ENCODE measurements at places on chromosomes 11 and 22.

DNA sequence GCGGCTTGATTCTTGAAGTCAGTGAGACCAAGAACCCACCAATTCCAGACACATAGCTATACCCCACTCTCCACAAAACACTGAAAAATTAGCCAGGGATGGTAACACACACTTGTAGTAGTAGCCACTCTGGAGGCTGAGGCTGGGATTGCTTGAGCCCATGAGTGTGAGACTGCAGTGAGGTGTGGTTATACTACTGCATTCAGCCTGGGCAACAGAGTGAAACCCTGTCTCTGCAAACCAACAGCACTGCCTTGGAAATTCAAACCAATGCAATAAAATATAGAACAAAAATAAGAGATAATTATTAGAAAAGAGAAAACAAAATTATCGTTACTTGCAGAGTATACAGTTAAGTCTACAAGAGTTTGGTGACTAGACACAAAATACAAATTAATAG is 20.2 kb upstream of the PRDM10 start:
- no peak for DNase-seq

DNA sequence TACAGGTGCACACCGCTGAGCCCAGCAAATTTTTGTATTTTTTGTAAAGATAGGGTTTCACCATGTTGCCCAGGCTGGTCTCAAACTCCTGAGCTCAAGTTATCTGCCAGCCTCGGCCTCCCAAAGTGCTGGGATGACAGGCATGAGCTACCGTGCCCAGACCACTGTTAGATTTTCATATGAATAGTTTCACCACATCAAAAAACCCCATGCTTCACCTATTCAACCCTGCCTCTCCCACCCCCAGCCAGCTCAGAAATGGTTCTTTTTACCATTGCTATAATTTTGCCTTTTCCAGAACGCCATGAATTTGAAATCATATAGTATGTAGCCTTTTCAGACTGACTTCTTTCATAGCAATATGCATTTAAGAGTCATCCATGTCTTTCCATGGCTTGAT is 37.9 kb downstream of the CDPF1 start:
- DNase-seq: no peak

DNA sequence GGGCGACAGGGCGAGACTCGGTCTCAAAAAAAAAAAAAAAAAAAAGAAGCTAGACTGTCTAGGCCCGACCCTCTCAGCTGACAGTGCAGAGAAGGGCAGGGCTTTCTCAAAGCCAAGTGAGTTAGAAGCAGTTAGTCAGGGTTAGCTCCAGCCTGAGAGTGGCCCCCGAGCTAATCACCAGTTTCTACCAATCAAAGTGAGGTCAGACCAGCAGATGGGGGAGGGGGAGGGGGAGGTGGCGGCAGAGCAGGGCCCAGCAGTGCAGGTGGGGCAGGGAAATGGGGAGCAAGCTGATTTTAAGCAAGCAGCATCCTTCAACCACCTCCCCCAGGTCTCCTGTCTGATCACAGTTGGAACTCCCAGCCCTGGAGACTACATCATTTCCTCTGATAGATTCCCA is 55.3 kb upstream of the PRR5 start:
- DNase-seq: no peak

DNA sequence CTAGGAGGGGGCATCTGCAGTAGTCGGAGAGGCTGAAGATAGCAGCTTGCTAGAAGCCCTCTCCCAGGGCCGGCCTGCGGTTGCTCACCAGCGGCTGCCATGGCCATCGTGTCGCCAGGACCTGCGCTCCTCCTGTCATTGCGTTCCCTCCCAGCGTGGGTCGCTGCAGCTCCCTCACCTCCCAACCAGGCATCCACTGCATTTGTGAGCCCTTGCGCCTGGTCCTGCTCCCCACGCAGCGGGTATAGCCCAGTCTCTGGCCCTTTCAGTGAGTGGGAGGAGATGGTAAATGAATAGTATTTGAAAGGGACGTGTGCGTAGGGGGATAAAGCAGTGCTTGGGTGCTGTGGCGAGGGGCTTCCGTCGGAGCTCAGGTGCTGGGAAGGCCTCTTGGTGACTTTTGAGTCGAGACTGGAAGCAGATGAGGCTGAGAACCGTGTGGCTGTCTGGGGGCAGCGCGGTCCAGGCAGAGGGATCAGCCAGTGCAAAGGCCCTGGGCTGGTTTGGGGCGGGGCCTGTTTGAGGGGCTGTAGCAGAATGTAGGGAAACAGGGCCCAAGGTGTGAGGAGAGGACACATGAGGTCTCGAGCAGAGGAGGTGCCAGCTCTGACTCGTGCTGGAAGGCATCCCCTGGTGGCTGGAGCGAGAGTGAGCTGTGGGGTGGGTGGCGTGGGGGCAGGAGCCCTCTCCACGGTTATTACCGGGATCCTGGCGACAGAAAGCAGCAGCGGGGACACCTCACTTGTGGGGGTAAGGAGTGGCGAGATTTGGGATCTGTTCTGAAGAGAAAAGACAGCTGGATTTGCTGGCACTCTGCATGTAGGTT is 39.3 kb downstream of the LRP5 start:
- DNase-seq: no peak

DNA sequence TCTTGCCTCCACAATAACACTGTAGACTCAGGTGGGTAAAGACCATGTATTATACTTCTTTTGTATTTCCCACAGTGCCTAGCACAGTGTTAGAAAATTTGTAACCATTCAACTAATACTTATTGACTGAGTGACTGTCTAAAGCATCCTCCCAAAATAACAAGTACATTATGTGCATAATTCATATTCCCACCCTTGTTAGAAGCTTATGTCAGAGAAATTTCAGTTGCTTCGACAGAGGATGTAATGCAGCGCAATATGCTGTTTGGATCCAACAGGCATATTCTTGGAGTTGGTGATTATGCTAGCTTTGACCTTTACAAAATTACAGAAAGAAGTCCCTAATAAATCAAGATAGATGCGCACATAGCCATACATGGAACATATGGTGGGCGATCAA is 53.0 kb downstream of the AMBRA1 start:
- DNase-seq: no peak

GRCh38 chr11:28009388-28009787 is 98.6 kb downstream of the KIF18A start:
- no peak for DNase-seq

- DNase-seq: no peak
Measured at GRCh38 chr11:124152770-124153407, 30.3 kb upstream of the OR10D3 start.

- DNase-seq: no peak
Measured at GRCh38 chr11:78815831-78816230, 241.2 kb upstream of the NARS2 start.
